GM13977 (cell line): ENCODE measurements at places on chromosomes 1 and 21.

DNA sequence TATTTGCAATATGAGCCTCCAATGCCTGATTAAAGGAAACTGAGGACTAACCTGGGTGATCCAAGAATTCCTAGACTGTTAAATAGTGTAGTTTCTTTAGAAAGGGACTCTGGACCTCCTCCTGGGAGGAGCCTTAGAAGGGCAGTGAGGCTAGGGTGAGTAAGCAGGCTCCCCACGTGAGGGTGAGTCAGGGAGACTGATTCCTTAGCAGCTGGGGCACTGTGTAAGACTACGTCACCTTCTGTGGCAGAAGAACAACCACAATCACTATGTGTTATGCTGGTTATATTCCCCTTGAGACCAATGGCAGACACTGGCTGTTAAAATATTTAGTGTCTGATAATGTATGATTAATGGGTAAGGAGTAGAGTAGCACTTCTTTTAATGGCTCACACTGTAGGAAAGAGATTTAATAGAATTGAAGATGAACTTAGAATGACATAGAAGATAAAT is 53.3 kb upstream of the SYT14 start:
- DNase-seq = no peak

GRCh38 chr1:50976111-50976889 is 6.3 kb downstream of the CDKN2C start:
- DNase-seq = no peak

- peak; percentile 78 for DNase-seq
Observed at GRCh38 chr1:11719313-11720032, 16.5 kb upstream of the AGTRAP start.

DNA sequence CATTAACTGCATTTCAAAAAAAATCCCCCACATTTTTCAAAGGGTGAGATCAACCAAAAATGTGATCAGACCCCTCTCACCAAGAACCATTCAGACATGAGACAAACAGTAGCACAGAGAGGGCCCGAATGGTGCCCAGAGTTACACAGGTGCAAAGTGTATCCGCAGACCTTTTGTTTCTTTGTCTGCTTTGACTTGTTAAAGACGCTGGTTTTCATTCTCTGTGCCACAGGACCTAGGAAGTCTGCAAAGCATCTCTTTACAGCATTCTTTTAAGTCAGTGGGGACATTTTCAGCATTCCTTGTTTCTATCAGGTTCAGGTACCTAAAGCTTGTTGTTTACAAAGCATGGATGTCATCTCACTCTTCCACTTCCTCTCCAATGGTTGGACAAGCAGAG is 87.2 kb upstream of the MAP1LC3C start:
- no peak for DNase-seq

DNA sequence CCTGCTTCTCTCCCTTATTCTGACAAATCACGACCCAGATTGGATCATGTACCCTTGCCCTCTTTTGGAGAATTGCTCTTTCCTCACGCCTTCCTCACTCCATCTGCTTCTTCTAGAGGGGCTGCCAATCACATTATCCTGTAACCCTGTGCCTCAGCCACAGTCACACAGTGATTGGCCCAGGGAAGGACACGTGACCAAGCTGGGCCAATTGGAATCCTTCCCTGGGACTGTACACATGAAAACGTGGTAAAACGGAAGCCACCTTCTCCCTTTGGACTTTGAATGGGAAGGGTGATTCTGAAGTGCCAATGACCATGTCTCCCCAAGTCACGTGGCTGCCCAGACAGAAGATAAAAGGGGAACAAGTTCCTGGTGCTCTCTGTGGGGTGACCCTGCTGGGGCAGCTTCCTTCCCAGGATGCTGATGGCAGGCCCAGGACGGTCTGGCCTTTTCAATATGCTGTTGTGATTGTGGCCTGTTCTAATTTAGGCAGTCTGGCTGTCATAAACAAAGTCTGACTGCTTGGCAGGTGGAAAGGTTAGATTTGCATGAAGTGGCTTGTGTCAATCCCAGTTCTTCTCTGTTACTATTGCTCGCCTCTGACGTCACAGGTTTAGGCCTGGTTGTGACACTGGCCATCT is 92.9 kb downstream of the UBIAD1 start:
- DNase-seq = no peak

- peak; percentile 61 for DNase-seq
Observed at GRCh38 chr1:167059045-167059808, 30.9 kb downstream of the GPA33 start.
